ENCODE measurements at places on chromosomes 4 and X.

- H3K4me3 ChIP-seq, result no peak overlapping the region
- no peak for DNase-seq
- no peaks in the 10 kb centered on the region for H3K4me1 ChIP-seq
- no peaks in the 10 kb centered on the region for H3K27me3 ChIP-seq
- H3K27ac ChIP-seq, result no peak overlapping the region
- H3K36me3 ChIP-seq, result peaks cover 57% of the 10 kb centered on the region
Observed at GRCh38 chr4:39928538-39928937, 49.2 kb downstream of the PDS5A start.

DNA sequence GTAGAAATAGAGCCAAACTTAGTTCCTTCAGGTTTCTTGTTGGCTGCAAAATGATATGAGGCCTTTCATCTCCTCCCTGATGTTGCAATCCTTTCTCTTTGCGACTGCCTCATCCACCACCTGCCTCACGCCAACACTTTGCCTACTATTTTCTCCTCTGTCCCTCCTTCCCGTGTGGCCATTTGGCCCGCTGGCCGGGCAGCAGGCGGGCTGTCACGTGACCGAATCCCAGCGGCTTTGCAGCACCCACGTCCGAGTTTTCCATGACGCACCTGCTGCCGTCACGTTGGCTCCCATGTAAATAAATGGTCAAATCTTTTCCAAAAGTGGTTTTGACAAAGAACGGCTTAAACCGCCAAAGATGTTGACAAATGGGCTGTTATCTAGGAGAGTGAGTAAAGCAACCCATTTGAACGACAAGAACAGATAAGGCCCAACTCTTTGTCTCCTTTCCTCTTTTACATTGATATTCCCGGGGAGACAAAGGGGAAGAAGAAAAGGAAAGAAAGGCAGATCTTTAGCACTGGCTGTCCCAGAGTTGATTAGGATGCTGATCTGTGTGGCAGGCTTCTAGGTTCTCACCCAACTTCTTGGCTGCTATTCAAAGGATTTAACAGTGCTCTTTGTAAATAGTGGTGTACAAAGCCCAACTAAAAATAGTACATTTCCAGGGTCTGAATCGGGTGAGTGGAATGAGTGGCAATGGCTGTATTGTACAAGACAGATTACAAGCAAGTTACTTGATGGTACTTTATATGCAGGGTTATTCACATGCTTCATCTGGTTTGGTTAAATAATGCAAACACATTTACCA, 174.2 kb upstream of the JADE1 start:
- H3K4me1 ChIP-seq, result no peaks in the 10 kb centered on the region
- no peak overlapping the region for H3K4me3 ChIP-seq
- DNase-seq, result no peak
- no peak overlapping the region for H3K27ac ChIP-seq

- no peaks in the 10 kb centered on the region for H3K4me1 ChIP-seq
- no peaks in the 10 kb centered on the region for H3K27me3 ChIP-seq
- no peak overlapping the region for H3K27ac ChIP-seq
- H3K4me3 ChIP-seq, result no peak overlapping the region
- no peak for DNase-seq
Observed at GRCh38 chr4:53436251-53436650, 58.8 kb downstream of the FIP1L1 start.

- no peak overlapping the region for H3K4me3 ChIP-seq
- no peak overlapping the region for H3K27ac ChIP-seq
- no peaks in the 10 kb centered on the region for H3K4me1 ChIP-seq
Observed at GRCh38 chr4:95470622-95471021, 78.2 kb downstream of the UNC5C start.

DNA sequence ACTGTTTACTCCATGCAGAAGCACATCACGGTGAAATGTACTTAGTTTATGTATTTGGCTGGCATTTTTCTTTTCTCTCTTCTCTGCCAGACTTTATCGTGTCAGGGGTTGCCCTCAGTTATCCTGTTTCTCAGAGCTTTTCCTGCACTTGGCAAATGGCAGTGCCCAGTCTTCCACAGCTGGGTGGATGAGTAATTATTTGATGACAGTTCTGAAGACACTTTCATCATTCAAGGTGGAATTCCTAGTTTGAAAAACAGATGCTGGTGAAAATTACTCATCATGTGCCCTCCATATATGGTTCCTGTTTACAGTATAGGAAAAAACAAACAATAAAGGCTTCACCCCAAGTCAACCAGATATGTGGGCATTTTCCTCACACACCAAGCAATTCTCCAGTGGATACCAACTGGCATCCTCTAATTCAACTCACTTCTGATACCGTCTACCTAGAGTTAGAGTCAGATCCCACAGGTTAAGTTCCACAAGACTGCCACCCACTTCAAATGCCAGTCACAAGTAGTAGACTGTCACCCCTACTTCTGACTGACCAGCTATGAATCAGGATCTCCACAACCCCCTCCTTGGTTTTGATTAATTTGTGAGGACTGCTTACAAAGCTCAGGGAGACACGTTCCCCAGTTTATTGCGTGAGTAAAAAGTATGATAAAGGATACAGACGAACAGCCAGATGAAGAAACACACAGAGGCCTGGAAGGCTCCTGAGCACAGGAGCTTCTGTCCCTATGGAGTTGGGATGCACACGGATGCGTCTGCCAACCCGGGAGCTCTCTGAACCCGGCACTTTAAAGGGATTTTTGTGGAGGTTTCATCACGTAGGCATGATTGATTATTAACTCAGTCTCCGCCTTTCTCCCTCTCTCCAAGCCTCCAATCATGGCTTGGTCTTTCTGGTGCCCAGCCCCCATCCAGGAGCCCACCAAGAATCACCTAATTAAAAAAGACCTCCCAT, 72.9 kb downstream of the CLDN34 start:
- H3K36me3 ChIP-seq, result no peaks in the 10 kb centered on the region
- DNase-seq, result no peak
- H3K27ac ChIP-seq, result no peak overlapping the region

DNA sequence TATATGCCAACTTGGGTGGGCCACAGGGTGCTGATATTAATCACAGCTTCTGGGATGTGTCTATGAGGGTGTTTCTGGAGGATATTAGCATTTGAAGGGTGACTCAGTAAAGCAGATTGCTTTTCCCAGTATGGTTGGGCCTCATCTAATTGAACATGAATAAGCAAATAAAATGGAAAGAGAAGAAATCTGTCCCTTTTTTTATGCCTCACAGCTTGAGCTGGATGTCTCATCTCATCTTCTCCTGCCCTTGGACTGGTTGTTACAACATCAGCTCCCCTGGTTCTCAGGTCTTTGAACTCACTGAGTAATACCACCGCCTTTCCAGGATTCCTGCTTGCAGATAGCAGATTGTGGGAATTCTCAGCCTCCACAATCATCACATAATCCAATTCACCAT, 1149.2 kb downstream of the PCDH18 start:
- no peaks in the 10 kb centered on the region for H3K4me1 ChIP-seq
- H3K27me3 ChIP-seq, result no peaks in the 10 kb centered on the region
- H3K27ac ChIP-seq, result no peak overlapping the region
- H3K36me3 ChIP-seq, result no peaks in the 10 kb centered on the region
- DNase-seq, result no peak
- H3K4me3 ChIP-seq, result no peak overlapping the region

DNA sequence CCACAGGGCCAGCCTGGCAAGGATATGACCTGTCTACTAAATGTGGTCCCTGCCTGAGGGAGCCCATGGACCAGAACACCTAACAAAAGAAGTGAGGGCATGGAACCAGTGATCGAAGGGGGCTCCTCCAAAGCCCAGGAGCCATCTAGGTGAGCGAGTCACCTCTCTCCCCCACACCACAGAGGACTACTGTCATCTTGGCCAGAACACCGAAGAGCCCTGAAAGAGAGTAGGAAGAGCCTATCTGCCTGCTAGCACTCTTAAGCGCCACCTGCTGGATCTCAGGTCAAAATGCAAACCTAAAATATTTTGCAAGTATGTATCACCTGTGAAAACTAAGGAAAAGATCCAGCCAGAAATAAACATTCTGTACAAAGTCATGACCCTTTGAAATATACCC, 137.9 kb upstream of the ZXDB start:
- no peak for DNase-seq
- H3K36me3 ChIP-seq, result no peaks in the 10 kb centered on the region
- no peak overlapping the region for H3K4me3 ChIP-seq

DNA sequence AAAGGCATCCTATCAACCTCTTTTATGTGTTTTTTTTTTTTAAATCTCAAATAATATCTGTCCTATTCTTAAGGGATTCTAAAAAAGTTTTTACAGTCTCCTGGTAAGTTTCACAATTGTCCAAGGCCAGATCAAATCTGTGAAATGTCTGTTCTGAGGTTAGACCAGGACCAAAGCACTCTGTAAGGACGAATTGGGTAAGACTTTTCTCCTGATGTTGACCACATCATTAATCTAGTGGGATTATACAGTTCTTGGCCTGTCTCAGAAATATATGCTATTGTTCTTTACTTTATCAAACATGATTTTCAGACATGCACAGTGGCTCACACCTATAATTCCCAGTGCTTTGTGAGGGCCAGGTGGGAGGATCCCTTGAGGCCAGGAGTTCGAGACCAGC, 45.8 kb upstream of the TMEM131L start:
- DNase-seq, result no peak
- no peaks in the 10 kb centered on the region for H3K27me3 ChIP-seq
- H3K36me3 ChIP-seq, result peaks cover 4% of the 10 kb centered on the region
- no peaks in the 10 kb centered on the region for H3K4me1 ChIP-seq
- no peak overlapping the region for H3K27ac ChIP-seq
- no peak overlapping the region for H3K4me3 ChIP-seq

- no peak overlapping the region for H3K4me3 ChIP-seq
- H3K27ac ChIP-seq, result no peak overlapping the region
- H3K4me1 ChIP-seq, result no peaks in the 10 kb centered on the region
- H3K36me3 ChIP-seq, result no peaks in the 10 kb centered on the region
- no peak for DNase-seq
- no peaks in the 10 kb centered on the region for H3K27me3 ChIP-seq
Observed at GRCh38 chrX:37659047-37659446, 26.5 kb upstream of the XK start.

GRCh38 chr4:101018836-101019235, 328.5 kb downstream of the PPP3CA start:
- no peak overlapping the region for H3K4me3 ChIP-seq
- no peaks in the 10 kb centered on the region for H3K27me3 ChIP-seq
- H3K27ac ChIP-seq, result peak overlapping the region; percentile 87
- H3K36me3 ChIP-seq, result peaks cover 5% of the 10 kb centered on the region
- H3K4me1 ChIP-seq, result peaks cover 29% of the 10 kb centered on the region

- no peaks in the 10 kb centered on the region for H3K36me3 ChIP-seq
- no peak overlapping the region for H3K27ac ChIP-seq
- H3K4me1 ChIP-seq, result peaks cover 13% of the 10 kb centered on the region
- no peak overlapping the region for H3K4me3 ChIP-seq
- DNase-seq, result no peak
- H3K27me3 ChIP-seq, result no peaks in the 10 kb centered on the region
Observed at GRCh38 chr4:3374011-3374645, 67.6 kb upstream of the HGFAC start.

GRCh38 chrX:152989292-152989658, 4.6 kb downstream of the PNMA5 start:
- no peak overlapping the region for H3K27ac ChIP-seq
- H3K27me3 ChIP-seq, result no peaks in the 10 kb centered on the region
- no peaks in the 10 kb centered on the region for H3K4me1 ChIP-seq
- H3K36me3 ChIP-seq, result no peaks in the 10 kb centered on the region
- no peak for DNase-seq

- DNase-seq, result no peak
- peaks cover 6% of the 10 kb centered on the region for H3K4me1 ChIP-seq
- H3K4me3 ChIP-seq, result no peak overlapping the region
- H3K27ac ChIP-seq, result no peak overlapping the region
Observed at GRCh38 chr4:6914448-6914847, 4.8 kb downstream of the TBC1D14 start.

DNA sequence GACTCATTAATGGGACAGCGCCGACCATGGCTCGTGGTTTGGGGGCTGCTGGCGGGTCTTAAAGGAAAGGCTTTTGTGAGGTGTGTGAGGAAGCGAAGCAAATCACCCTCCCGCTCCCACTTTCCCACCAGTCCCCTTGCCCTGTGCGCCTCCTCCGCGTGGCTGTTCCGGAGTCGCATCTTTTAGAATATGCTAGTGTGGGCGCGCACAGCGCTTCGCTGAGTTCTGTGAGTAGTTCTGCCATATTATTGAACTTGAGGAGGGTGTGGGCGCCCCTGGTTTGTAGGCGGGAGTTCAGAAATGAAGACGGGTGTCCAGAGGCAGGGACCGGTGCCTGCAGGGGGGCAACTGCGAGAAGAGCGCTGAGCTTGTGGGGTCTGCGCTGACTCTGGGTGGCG, 49.1 kb downstream of the ZNF141 start:
- H3K4me3 ChIP-seq, result no peak overlapping the region
- no peak overlapping the region for H3K27ac ChIP-seq
- no peaks in the 10 kb centered on the region for H3K36me3 ChIP-seq
- H3K27me3 ChIP-seq, result no peaks in the 10 kb centered on the region
- no peak for DNase-seq
- no peaks in the 10 kb centered on the region for H3K4me1 ChIP-seq

DNA sequence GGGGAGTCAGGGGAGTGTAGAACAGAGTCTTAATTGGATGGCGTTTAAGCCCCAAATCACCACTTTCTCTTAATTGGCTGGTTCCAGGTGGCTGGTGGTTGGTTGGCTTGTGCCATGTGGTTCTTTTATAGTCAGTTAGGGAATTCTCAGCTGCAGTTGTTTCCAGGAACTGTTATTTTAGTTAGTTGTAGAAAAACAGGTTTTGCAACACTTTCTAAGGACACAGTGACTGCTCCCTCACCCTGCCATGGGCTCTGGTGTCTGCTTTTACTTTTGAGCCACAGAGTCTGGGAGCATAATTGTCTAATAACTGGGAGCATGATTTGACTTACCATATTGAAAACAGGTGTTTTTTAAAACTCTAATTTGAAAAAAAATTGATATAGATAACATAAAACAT, 75.8 kb upstream of the PCDH18 start:
- H3K27me3 ChIP-seq, result no peaks in the 10 kb centered on the region
- H3K4me3 ChIP-seq, result no peak overlapping the region
- DNase-seq, result no peak
- H3K27ac ChIP-seq, result no peak overlapping the region
- H3K36me3 ChIP-seq, result no peaks in the 10 kb centered on the region

GRCh38 chr4:145315811-145316225, 135.4 kb upstream of the OTUD4 start:
- H3K27ac ChIP-seq, result no peak overlapping the region
- no peak for DNase-seq
- H3K27me3 ChIP-seq, result no peaks in the 10 kb centered on the region
- H3K4me3 ChIP-seq, result no peak overlapping the region

DNA sequence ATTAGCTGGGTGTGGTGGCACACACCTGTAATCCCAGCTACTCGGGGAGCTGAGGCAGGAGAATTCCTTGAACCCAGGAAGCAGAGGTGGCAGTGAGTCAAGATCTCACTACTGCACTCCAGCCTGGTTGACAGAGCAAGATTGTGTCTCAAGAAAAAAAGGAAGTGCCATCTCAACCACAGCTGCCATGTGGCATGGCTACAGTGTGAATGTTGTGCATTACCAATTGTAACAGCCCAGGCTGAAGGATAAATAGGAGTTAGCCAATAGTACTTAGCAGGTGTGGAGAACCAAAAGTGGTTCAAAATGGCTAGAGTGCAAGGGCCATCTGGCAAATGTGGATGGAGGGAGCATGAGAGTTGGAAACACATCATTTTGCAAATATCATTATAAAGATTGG, 28.9 kb downstream of the SLC25A5 start:
- no peak for DNase-seq
- peaks cover 33% of the 10 kb centered on the region for H3K4me1 ChIP-seq
- no peaks in the 10 kb centered on the region for H3K36me3 ChIP-seq
- no peak overlapping the region for H3K27ac ChIP-seq

- no peak overlapping the region for H3K4me3 ChIP-seq
- H3K27me3 ChIP-seq, result no peaks in the 10 kb centered on the region
- H3K36me3 ChIP-seq, result 0 out of 2 replicates have a peak, but pooled peaks cover 4% of the 10 kb centered on the region
- no peak overlapping the region for H3K27ac ChIP-seq
- no peak for DNase-seq
Observed at GRCh38 chr4:150482581-150482980, 99.4 kb upstream of the MAB21L2 start.

Measured in RWPE2 (cell line).